ENCODE measurements at places on chromosomes 6 and 20.

GRCh38 chr20:37961066-37961465 is 58.1 kb downstream of the VSTM2L start:
- no peak for DNase-seq

GRCh38 chr20:542777-543368 is 717 bp downstream of the CSNK2A1 start:
- DNase-seq: no peak

GRCh38 chr20:59751075-59751711 is 146.9 kb downstream of the PHACTR3 start:
- DNase-seq: peak; percentile 10

GRCh38 chr6:150352321-150353296 is 16.2 kb upstream of the IYD start:
- DNase-seq: peak; percentile 75

GRCh38 chr20:40144581-40144980 is 544.5 kb downstream of the MAFB start:
- DNase-seq: no peak

GRCh38 chr6:21836277-21836676 is 242.7 kb downstream of the SOX4 start:
- DNase-seq: no peak

- DNase-seq: no peak
Measured at GRCh38 chr6:31355583-31355948, 1.4 kb downstream of the HLA-B start.

- no peak for DNase-seq
Measured at GRCh38 chr6:166603043-166603690, 16.7 kb upstream of the RAMACL start.

DNA sequence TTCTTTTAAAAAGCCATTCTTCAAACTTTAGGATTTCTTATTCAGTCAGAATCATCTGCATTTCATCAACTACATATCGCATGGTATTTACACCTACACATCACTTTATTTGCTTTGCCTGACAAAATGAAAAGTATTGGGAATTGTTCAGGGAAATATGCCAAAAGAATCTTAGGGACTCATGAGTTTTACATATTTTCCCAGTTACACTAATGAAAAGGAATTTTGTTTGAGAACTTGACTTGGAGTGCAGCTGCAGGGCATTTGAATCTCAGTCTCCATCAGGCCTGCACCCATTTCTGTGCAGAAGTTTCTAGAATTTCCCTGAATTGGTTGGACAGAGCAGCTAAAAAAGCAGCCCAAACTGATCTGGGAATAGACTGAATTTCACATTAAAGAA is 65.3 kb downstream of the MTHFD1L start:
- peak; percentile 62 for DNase-seq

DNA sequence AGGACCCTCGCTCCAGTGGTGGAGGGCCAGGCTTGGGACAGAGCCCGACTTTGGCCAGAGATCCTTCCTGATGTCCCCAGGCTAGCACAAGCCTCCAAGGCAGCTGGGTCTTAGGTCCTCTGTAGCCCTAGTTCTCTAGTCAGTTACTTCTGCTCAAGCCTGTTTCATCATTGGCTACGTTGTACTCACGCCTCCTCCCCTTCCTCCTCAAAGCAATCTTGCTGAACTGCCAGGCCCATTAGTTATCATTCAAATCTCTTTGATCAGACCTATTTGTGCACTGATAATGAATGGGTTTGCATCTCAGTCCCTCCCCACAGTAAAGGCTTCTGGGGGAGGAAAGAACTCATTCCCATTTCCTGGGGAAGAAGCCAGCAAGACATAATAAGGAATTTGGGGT is 256.8 kb downstream of the NFATC2 start:
- DNase-seq: no peak

DNA sequence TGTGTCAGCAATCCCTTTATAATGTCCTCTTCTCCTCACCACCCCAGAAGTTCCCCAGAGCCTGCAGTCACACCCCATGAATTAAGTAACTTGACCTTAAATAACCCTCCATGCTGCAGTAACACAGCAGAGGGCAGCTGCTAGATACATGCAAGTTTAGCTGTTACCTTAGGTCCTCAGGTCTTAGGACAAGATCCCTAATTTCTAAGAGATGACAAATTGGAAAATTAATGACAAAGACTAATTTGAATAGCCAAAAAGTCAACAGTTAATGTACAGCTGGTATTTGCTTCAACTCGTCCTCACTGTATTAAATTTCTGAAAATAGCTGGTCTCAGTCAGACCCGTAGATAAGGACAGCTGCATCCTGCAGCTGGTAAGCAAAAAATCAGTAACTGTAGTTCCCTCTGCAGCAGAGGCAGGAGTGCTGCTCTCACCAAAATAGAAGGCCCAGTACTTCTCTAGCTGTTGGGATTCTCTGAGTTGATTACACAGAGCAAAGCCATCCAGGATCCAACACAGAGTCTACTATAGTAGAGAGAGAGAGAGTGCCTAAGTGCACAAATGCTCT is 62.4 kb downstream of the TNFRSF21 start:
- DNase-seq: no peak

GRCh38 chr20:10724449-10725173 is 50.8 kb upstream of the JAG1 start:
- DNase-seq: no peak

DNA sequence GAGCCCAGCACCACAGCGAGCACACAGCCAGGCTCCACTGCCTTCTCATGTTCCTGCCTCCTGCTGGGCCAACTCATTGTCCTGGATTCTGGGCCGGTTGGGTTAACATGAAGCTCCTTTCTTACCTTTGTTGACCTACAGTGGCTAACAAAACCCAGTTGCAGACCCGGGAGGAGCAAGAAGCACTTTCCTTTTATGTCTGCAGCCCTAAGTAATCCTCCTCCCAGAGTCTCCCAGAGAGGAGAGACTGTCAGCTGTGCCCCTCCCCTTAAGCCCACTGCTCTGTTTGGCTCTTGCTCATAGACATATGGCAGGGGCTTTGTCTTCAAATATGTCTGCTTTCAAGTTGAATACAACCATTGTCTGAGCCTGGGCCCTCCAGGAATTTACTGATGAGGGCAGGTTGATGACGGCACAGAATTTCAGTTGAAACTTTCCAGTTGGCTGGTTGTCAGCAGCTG is 55.2 kb downstream of the PSMB1 start:
- no peak for DNase-seq

GRCh38 chr6:27547157-27548075 is 74.5 kb upstream of the ZNF184 start:
- DNase-seq: peak; percentile 66

GRCh38 chr6:97214671-97215070 is 68.3 kb downstream of the MMS22L start:
- DNase-seq: no peak

DNA sequence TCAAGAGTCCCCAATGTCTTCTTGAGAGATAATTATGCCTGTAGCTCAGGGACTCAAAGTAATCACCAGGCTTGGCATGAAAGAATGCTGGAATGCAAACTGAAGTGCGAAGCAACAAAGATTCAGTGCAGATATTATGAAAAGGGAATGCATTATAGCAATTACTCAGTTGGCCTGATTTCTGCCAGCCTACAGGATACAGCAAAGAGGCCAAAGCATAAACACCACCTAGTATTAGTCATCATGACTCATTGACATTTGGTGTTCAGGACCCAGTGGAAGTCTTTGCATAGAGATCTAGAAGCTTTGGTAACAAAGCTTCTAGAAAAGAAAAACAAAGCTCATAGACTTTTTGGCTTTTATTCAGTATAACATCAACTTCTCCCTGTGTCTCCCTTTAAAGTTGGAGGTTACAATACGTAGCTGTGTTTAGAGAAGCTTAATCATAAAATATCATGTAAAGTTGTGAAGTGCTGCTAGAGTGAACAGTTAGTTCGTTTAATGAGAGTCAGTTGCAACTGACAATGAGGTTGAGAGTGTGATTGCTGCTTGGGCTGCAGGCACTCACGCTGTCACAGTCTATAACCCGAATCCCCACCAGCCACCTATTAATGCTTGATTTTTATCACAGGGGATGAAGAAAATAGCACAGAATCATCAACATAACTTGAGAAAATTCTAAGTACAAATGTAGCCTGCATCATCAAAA is 932.7 kb downstream of the TFAP2A start:
- DNase-seq: peak; percentile 97

DNA sequence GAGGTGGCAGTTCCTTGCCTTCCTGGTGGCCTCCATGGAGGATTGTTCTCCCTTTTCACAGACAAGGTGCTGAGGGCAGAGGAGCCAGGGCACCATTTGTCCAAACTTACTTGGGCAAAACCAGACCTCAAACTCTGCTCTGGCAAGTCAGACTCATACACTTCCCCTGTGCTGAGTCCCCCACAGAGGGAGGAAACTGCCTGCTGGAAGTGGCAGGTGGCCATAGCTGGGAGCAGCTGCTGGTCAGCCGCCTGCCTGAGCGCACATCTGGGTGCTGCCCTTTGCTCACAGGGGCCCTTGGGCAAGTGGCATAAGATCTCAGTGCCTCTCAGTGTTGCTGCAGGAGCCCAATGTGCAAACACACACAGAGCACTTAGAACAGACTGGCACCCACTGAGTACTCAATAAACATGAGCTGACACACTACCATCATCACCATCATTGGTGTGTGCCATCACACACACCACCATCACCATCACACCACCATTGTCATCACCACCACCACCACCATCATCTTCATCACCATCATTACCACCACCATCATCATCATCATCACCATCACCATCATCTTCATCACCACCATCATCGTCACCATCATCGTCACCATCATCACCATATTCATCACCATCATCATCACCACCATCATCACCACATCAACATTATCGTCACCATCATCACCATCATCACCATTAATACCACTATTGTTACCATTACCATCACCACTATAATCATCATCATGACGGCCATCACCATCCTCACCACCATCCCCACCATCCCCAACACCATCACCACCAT is 17.6 kb downstream of the NOL4L start:
- no peak for DNase-seq

DNA sequence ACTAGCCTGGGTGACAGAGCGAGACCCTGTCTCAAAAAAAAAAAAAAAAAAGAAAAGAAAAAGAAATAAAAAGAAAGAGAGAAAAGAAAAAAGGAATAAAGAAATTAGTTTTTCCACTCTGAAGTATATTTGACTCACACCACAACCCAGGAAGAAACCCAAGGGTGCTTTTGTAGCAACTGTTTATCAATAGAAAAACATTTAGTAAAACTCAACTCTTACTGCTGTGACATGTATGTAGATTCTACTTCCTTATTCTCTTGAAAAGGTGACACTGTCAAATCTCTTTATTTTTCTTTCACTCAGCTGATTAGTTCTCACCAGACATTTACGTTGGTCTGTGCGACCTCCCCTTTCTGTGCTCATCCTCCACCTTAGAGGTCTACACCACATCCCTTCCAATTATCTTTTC is 99.9 kb upstream of the SHLD1 start:
- DNase-seq: no peak

- DNase-seq: no peak
Measured at GRCh38 chr6:137105375-137105774, 60.6 kb upstream of the IL20RA start.

GRCh38 chr20:22532598-22532997 is 51.8 kb downstream of the FOXA2 start:
- no peak for DNase-seq

DNA sequence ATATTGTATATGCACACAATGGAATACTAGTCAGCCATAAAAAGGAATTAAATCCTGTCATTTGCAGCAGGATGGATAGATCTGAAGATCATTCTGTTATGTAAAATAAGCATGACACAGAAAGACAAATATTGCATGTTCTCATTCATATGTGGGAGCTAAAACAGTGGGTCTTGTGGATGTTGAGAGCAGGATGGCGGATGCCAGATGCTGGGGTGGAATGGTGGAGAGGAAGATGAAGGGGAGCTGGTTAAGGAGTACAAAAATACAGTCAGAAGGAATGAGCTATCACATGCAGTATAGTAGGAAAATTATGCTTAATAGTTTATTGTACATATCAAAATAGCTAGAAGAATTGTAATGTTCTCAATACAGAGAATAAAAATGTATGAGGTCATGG is 41.8 kb downstream of the THBS2 start:
- DNase-seq: no peak

Measured in HFFc6 (cell line).